Activated CD8-positive, alpha-beta memory T cell treated with anti-CD3 and anti-CD28 coated beads, Interleukin-2, amount 50 U/mL, for 4 hours (primary cell): ENCODE measurements at places on chromosomes 2 and 18.

GRCh38 chr2:31049916-31050588 is 88.2 kb downstream of the GALNT14 start:
- no peak for DNase-seq

DNA sequence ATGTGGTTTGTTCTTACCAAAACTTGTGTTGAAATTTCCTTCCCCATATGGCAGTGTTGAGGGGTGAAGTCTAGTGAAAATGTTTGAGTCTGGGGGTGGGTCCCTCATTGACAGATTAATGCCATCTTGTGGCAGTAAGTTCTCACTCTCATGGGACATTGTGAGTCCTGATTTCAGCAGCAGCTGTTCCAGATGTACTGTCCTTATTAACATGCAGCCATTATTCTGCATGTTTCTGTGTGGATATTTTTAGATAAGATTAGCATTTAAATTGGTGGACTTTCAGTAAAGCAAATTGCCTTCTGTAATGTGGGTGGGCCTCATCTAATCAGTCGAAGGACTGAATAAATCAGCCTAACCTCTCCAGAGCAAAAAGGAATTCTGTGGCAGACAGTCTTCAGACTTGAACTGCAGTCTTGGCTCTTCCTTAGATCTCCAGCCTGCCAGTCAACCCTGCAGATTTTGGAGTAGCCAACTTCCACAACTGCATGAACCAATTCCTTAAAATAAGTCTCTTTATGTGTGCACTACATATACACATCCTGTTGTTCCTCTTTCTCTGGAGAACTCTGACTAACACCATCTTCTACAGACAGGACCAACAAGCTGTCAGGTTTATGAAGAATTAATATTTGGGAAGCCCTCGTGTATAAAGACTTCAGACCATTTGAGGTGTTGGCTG is 138.7 kb upstream of the ZNF516 start:
- DNase-seq = no peak

DNA sequence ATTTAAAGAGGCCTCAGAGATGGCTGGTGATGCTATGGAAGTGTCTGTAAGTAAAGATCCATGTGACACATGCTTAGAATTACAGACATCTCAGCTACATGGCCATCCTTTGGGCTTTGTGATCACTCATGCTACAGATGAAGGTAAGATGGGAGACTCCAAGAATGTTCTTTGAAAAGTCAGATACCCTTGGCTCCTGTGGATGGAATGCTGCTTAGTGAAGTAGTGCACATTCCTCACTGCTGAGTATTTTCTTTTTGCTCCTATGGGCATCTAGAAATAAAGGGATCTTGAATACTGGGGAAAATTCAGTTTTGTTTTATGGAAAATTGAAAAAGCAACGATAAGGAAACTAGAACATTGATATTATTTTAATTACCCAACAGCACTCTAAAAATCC is 55.2 kb upstream of the REV1 start:
- DNase-seq = no peak

- DNase-seq = no peak
Observed at GRCh38 chr2:207281436-207281835, 115.7 kb upstream of the KLF7 start.

- no peak for DNase-seq
Observed at GRCh38 chr18:50190926-50191325, 4.0 kb downstream of the MYO5B start.

DNA sequence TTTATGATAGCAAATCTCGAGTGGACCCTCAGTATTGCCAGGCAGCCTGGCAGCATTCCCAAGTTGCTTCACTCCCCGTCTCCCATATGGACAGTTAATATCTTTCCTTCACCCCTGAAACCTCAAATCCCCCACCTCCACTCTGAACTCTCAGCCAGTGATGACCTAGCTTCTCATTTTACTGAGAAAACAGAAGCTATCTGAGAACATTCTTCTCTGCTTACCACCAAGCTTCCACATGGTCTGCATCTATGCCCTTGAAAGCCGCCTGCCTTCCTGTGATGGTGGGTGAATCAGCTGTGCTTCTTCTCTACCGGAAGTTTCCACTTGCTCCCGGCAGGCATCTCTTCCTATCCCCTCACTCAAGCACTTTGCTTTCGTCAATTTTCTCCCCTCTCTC is 529.2 kb downstream of the EPHA4 start:
- DNase-seq = no peak

DNA sequence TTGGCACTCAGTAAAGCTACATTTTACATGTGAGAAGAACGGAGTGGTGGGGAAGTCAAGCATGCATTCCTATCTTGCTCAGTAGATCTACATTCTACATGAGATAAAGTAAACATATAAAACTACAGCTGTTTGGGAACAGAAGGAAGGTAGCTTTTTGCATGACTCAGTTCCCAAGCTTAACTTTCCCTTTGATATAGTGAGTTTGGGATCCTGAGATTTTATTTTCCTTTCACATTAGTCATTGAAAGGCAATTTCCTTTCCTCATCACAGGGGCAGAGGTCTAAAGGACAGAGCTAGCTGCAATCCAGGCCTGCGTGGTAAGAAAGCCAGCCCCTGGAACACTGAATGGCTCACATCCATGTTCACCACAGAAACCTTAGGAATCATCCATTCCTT is 257.2 kb downstream of the SRBD1 start:
- DNase-seq = no peak

DNA sequence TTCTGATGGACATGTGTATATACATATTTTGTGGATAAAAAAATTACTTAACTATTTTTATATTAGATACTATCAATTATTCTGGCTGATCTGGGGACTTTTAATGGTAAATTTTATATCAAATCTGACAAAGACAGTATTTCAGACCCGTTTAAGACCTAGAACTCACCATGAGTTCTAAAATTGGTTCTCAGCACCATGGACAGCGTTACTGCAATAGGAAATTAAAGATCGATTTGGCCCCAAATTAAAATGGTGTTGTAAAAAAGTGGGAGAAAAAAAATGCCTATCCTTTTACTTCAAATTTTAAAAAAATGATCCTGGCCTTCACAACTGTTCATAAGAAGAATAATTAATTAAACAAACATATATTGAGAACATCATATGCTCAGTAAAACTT is 919 bp upstream of the SCN2A start:
- no peak for DNase-seq

- no peak for DNase-seq
Observed at GRCh38 chr18:57533006-57533867, 53.3 kb downstream of the FECH start.

GRCh38 chr18:32770666-32771168 is 2.1 kb downstream of the KLHL14 start:
- DNase-seq = no peak

GRCh38 chr2:310994-311393 is 23.1 kb upstream of the ALKAL2 start:
- no peak for DNase-seq

GRCh38 chr2:218546012-218546411 is 22.1 kb downstream of the USP37 start:
- no peak for DNase-seq

DNA sequence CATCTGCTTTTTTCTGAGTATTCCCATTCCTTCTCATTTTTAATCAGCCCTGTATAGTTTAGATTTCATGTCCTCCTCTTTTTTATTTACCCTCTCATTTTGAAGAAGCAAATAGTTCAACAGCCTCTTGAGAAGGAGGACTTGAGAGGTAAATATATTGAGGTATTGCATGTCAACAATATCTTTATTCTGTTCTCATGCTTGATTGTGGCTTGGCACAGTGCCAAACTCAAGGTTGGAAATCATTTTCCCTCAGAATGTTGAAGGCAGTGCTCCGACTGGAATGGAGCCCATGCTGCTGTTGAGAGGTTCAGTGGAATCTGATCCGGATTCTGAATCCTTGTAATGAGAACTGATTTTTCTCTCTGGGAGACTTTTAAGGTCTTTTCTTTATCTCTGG is 31.0 kb upstream of the GALNT3 start:
- no peak for DNase-seq

DNA sequence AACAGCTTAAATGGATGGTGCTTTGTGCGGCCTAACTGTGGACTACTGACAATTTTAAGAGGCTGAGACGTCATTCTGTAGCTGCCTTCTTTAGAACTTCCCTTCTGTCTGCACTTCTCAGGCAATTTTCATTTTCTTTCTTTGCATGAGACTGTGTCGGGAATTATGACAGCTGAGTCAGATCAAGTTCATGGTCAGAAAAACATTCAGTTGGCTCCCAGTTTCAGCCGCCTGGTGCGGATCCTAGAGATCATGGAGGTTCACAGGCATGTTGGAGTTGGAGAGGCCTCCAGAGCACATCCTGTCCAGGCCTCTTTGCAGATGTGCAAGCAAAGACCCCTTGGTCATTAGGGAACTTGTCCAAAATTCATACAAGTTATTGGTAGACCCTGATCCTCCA is 135.0 kb downstream of the TANC1 start:
- no peak for DNase-seq

GRCh38 chr2:22826703-22827102 is 558.3 kb upstream of the KLHL29 start:
- DNase-seq = no peak

DNA sequence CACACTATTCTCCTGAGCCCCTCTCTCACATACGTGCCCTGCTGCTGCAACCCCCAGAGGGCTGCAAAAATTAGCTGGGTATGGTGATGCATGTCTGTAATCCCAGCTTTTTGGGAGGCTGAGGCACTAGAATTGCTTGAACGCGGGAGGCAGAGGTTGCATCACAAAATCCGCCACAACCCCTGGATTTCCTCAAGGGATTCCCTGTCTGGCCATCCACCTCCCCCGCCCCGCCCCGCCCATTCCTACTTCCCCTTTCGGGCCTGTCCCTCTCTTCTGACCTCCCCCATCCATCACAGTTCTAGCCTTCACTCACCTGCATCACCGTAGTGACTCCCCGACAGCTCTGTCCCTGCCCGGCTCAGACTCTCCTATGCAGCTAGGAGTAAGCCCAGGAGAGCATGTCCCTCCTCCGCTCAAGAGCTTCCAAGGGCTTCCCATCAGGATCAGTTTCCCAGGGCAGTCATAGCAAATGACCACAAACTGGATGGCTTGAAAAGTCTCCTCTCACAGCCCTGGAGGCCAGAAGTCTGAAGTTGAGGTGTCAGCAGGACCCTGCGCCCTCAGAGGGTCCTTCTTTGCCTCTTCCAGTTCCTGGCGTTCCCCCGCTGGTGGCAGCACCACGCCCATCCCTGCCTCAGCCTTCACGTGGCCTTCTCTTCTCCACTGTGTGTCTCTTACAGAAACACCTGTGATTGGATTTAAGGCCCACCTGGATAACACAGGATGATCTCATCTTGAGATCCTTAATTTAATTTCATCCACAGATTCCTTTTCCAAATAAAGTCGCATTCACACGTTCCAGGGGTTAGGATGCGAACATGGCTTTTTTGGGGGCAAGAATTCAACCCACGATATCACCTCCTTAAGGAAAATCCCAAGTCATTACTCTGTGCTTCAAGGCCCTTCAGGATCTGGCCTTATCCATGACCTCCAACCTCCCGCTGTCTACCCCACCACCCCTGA is 58.5 kb downstream of the HS1BP3 start:
- DNase-seq = no peak

- DNase-seq = no peak
Observed at GRCh38 chr2:29269095-29269764, 154.0 kb downstream of the CLIP4 start.

- peak; percentile 5 for DNase-seq
Observed at GRCh38 chr2:239937866-239938640, 87.1 kb downstream of the NDUFA10 start.

GRCh38 chr18:77106331-77106730 is 26.3 kb downstream of the MBP start:
- peak; percentile 78 for DNase-seq

DNA sequence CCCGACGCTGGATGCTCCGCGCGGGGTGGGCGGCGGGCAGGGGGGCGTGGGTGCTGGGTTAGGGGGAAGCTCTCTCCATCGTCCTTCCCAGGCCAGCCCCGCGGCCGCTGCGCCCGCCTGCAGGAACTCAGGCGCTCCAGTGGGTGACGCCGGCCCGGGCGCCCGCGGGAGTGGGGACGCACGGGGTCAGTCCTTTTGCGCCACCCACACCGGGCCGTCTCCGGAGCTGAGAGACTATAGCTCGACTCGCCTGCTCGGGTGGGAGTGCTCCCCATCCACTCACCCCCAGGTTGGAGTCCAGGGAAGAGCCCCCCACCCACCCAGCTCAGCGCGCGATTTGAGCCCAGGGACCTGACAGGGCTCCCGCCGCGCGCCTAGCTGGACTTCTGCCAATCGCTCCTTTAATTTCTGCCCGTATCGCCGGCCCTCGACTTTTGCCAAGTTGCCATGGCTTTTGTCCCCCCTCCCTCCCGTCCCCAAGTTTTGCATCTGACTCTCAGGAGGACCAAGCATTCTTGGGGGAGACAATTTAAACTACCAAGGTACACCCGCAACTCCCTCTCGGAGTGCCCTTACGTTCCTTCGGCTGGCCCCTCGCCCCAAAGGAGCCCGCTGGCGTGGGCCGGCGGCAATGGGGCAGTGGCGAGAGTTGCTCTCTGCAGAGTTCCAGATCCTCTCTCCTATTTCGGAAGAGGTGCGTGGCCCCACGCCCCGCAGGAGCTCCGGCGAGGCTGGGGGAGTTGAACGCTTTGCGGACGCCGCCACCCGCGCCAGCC is 205.8 kb upstream of the SMAD2 start:
- no peak for DNase-seq

- DNase-seq = no peak
Observed at GRCh38 chr2:28035816-28036215, 145.3 kb downstream of the BABAM2 start.
